ENCODE measurements at places on chromosomes 11 and 22.

GRCh38 chr22:39309881-39310714, 9.3 kb downstream of the RPL3 start:
- DNase-seq = no peak

DNA sequence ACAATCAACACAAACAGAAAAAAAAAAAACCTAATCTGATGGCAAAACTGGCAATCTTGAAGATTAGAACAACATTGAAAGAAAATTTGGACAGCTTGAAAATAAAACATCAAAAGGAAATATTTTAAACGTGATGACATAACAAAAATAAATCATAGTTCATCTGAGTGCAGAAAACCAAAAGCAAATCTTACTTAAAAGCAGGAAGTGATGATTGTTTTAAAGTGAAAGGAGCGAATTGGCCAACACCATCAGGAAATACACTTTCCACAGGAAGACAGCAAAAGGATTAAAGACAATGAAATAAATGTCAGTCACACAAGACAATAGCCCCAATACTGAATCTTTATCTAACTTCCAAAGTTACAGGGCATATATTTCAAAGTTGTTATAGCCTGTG, 696.5 kb upstream of the CHORDC1 start:
- DNase-seq = no peak

DNA sequence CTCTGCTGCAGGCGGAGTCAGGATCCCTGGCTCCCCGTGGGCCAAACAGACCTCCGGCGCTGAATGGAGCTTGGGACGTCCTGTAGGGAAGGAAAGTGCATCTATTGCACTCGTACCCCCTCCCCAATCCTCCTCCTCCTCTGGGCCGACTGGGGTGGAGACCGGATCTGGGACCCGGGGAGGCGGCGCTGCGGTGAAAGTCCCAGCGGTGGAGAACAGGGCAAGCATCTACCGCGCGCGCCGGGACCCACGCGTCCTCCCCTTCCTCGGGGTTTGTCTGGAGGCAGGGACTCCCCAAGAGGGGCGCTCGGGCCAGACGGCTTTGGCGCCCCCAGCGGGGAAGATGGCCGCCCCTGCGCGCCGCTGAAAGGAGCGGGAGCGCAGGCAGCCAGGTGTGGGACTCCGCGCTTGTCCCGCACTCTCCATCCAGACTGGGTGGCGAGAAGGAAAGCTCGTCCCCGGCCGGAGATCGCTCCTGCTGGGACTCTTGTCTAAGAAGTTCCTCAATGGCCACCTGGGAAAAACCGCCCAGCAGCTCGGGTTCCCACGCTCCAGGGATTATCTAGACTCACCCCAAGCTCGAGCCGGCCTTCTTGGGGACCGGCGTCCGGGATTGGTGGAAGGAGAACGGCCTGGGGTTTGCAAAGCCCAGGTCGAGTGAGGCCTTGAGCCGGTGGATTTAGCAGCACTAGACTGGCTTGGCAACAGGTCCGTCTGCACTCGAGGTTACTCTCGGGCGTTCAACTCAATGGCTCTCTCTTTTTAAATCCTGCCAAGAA, 718 bp downstream of the FADS2 start:
- no peak for DNase-seq

DNA sequence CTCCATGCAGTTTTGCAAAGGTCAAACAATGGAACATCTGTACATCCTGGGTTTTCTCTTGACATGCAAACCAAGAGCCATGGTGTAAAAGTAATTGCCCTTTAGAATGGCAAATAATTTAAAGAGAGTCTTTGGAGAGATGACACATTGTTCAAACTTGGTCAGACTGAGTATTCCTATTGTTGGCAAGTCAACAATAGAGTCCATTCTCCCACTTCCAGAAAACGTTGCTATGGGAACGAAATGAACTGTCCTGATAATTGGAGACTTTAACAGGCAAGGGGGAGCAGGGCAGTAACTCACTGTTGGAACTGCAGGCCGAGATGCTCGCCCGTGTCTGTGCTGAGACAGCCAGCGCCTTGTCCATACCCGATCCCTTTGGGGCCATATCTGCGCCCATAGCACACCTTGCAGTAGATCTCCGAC, 13.9 kb downstream of the CSRP3 start:
- DNase-seq = no peak

GRCh38 chr11:76947800-76948199, 86.4 kb upstream of the B3GNT6 start:
- DNase-seq = no peak

DNA sequence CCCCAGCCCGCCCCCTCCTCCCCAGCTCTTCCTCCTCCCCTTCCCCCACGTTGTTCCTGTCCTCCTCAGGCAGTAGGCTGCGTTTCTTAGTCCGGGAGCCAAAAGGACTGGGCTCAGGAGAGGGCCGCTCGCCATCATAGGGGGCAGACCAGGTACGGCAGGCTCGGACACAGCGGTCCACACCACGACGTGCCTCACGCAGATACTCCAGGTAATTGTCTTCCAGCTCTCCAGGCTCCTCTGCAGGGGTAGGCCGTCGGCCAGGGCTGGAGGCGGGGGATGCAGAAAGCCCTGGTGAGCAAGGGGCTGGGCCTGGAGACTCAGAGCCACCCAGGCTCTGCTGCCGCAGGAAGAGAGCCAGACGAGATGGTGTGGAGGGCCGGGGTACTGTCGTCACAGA, 12.4 kb downstream of the C11orf42 start:
- DNase-seq = no peak

DNA sequence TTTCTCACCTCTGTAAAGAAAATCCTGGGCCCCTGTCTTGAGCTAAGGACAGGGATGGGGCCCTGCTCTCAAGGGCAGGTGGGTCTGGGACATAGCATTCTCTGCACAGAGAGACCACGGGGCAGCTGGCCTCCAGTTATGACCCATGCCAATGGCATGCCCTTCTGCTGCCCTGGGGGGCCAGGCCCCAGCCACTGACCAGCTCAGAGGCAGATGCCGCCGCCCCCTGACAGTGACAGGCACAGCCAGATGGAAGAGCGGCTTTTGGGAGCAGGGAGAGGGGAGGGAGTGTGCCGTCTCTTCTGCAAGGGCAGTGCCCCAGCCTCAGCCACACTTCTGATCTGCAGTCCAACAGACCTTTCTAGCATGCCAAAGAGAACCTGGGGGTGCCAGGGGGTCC, 114.8 kb upstream of the NAV2 start:
- DNase-seq = no peak

DNA sequence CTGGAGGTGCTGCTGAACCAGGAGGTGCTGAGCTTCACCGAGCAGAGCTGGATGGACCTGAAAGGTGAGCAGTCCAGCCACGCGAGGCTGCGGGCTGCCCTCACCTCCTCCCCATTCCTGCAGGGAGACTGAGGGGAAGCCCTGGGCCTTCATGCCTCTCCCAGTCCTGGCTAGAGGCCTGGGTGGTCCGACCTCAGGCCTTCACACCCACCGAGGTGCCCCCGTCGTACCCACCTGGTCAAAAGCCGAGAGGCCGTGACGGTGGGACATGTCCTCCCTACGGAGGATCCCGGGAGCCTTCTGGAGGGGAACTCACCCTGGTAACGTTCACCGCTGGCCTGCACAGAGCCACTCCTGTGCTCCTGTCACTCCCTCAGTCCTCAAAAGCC, 5.1 kb downstream of the SUSD2 start:
- DNase-seq = no peak

DNA sequence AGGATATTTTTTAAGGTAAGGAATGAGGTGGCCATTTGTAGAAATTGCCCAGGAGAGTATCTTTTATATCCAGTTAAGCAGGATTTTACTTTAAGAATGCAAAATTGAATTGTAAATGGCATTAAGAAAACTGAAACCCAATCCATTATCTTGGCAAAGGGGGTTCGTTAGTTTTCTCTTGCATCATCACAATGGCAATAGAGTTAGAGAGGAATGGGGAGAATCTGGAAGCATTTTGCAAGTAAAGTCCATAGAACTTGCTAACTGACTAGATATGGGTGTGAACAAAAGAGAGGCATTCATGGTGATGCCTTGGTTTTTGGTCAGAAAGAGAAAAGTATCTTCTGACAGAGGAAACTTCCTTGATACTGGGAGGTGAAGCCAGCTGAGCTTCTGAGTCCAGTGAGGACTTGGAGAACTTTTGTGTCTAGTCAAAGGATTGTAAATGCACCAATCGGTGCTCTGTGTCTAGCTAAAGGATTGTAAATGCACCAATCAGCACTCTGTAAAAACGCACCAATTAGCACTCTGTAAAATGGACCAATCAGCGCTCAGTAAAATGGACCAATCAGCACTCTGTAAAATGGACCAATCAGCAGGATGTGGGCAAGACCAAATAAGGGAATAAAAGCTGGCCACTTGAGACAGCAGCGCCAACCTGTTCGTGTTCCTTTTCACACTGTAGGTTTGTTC, 3.6 kb upstream of the CCDC117 start:
- no peak for DNase-seq

- no peak for DNase-seq
Measured at GRCh38 chr11:70029115-70029860, 48.8 kb upstream of the ANO1 start.

Data from renal cortex interstitium (tissue), 15 donors.